Activated CD8-positive, alpha-beta memory T cell treated with anti-CD3 and anti-CD28 coated beads for 1 hour (primary cell): ENCODE measurements at places on chromosomes 3 and 15.

DNA sequence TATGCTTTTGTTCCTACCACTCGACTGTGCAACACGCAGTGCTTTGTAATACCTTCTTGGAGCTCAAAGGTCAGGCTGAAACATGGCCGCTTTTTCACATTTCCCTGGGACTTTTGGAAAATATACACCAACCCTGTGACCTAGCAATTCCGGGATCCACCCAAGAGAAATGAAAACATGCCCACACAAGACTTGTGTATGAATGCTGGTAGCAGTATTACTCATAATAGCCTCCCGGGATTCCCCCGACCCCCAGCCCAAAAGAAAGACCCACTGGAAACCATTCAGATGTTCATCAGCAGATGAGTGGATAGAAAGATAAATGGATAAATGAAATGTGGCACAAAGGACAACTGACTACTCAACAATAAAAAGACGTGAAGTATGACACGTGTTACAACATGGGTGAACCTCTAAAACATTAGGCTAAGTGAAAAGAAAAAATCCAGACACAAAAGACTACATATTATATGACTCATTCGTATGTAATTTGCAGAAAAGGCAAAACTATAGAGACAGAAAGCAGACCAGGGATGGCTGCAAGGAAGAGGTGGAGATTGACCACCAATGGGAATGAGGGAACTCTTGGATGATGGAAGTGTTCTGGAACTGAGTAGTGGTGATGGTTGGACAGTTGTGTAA is 104.1 kb downstream of the PGPEP1L start:
- no peak for DNase-seq

GRCh38 chr3:129230311-129231019 is 18.9 kb upstream of the COPG1 start:
- DNase-seq: no peak

DNA sequence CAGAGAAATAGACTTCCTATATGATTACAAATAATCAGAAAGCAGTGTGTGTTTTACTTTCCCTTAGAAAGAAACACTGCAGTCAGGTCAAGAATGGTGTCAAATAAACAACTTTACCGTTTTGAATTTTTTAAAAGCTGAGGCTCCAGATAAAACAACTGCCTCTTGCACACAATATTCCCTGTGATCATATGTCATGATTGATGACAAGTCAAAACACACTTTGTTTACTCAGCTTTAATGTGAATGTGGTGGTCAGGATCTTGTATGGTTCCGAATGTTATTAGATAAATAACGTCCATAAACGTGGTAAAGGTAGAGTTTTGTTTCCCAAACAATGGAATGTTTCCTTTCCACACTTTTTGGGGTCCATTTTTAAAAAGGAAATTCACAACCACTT is 428.4 kb upstream of the MDFIC2 start:
- DNase-seq: no peak

DNA sequence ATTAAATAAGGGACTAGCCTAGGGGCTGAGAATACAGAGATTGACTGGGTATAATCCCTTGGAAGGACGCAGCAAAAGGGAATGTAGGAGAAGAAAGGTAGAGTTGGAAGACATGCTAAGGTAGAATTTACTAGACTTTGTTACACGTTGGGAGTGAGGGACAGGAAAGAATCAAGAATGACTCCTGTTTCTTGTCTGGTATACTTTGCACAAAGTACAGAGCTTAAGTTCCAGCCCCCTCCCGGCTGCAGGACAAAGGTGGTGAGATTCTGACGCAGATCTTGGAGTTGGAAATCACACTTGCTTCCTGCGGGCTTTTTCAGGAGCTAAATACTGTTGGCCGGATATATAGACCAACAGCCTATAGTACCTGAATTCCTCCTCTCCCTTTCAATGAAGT is 895 bp downstream of the HYKK start:
- DNase-seq: no peak
